ENCODE measurements at places on chromosomes 3 and 15.

GRCh38 chr15:70833861-70834765, 19.8 kb downstream of the LARP6 start:
- DNase-seq: no peak

GRCh38 chr3:71208211-71209095, 375.1 kb downstream of the FOXP1 start:
- no peak for DNase-seq

GRCh38 chr3:156792945-156793344, 33.2 kb upstream of the LEKR1 start:
- DNase-seq: no peak

DNA sequence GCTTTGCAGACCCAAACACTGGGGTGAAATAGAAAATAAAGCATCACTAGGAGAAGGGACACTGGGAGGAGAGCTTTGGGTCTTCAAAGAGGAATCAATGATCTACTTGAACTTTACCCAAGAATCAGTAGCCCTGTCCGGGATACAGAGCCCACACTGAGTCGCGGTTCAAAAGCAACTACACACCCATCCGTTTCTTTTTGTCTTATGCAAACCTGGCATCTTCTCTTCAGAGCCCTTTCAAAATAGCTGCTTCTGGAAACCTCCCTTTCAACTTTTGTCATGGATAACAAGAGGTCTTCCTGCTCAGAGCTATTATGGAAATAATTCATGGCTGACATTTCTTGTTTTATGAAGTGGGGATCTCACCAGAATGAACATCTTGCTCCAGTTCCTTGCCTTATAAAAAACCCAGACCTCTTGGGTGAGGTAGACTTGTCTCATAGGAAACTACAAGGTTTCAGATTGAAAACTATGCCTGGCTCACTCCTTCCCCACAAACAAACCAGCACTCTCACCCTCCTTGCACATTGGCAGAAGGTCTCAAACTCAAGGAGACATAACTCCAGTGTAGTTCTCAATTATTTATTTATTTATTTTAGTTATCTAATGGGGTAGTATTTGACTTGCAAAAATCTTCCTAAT, 115.1 kb upstream of the ARHGEF3 start:
- no peak for DNase-seq

- no peak for DNase-seq
Measured at GRCh38 chr3:162334537-162334936, 837.9 kb downstream of the OTOL1 start.

DNA sequence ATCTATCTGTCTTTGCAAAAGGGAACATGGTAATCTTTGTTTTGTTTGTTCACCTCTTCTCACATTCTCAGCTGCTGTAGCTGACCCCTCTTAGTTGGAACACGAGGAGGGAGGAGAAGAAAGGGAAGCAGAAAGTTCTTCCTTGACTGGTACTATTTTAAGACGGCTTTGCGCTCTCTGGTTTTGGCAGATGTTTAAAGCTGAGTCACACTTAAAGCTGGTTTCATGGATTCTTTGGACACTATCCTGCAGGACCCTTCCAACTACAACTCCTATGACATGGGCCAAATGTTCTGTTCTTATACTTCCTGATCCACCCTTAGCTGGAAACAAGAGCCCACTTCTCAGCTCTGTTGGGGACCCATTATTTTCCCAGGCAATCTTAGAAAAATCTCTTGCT, 40.6 kb upstream of the FXR1 start:
- DNase-seq: no peak

DNA sequence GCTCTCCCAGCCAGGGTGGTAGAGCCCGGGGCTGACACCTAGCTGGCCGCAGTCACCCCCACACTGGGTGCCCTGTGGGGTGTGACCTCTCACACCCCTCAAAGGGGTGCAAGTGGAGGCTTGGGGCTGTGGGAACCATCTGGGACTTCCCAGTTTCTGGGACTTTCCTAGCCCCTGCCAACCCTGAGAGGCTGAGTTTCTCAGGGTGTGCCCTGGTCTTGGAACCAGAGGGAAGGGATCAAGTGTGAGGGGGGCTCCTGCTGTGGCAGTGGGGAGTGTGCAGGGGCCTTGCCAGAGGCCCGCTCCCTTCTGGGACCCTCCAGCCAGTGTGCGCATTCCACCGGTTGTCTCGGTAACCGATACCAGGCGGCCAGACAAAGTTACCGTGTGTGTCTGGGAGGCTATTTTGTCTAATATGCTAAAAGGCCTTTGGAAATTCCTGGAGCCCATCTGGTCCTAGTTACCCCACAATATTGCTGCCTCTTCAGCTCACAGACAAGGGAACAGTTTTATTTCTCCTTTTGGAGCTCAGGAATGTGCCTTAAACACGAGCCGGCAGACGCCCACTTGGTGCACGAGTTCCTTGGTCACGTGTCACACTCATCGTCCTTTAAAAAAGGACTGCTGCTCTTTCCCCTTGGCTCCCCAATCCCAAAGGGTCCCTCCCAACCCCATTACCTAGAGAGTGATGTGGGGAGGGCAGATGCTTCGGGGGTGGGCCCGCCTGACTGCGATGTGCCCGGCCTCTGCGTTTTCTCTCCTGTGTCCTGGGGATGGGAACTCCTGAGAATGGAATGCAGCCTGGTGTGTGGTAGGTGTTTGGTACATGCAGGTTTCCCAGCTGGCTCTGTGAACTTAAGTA, 33.2 kb downstream of the HDAC11 start:
- no peak for DNase-seq

DNA sequence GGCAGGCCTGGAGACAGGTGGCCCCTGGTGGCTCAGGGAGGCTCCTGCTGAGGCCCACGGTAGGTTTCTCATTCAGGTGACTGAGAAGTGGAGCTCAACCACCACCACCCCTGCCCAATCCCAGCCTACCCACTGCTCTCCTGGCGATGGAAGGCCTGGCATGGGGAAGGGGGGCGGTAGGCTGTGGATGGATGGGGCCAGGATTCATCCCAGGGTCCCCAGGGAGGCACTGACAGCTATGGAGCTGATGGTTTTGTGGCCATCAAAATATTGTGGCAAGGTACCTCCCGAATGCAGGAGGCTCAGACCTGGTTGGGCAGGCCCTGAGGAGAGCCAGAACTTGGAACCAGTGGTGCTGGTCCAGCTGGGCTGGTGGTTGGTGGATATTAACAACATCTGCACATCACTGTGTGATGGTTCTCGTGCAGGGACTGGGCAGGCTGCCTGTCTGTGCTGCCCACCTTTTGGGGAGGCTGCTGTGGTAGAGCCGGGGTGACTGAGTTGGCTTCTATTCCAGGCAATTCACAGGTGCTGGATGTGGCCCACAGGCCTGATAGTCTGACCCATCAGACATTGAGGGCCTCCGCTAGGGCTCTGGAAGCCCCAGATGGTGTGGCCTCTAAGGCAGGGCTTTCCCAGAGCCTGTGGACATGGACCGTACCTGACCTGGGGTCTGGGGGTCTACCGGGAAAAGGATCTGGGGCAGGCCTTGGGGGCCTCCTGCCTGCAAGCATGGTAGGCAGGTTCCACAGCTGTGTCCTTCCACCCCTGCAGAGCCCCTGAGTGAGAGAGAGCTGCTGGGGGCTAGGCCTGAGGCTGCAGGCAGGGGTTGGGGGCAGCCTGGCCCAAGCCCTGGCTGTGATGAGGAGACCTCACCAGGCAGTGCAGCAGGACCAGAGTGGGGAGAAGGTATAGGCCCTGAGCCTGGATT, 3.4 kb downstream of the ZBTB47 start:
- DNase-seq: no peak

GRCh38 chr3:191378142-191378812, 48.0 kb upstream of the UTS2B start:
- DNase-seq: no peak

DNA sequence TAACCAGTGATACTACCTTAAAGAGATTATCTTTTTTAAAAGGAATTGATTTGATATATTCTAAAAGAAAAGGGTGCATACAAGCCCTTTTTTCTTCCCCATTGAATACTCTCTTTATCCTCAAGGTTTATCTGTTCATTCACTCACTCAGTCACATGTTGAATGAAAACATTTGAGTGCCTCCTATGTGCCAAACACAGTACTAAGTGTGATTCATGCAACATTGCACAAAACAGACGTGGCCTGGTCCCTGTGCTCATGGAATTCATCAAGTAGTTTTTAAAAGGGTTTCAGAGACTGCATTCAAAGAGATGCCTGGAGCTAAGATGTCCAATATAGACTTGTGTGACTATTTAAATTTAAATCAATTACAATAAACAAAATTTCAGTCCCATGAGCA, 462.2 kb upstream of the MDFIC2 start:
- no peak for DNase-seq

DNA sequence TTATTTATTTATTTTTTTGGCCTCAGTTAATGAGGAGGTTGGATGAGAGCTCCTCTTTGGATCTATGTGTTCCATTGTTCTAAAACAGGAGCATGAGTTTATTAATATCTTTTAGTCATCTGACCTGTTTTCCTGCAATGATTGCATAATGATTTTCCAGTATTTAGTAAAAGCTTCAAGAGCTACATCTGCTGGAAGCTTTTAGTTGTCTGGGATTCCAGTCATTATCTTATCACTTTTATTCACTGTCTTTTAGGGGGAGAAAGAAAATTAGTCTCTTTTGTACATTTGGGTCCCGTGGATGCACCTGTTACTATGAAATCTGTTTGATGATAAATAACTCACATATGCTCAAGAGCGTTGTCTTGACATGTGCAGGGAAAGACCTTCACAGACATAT, 1270.0 kb downstream of the ROBO1 start:
- DNase-seq: no peak

GRCh38 chr15:42138411-42138810, 18.0 kb downstream of the PLA2G4F start:
- no peak for DNase-seq

DNA sequence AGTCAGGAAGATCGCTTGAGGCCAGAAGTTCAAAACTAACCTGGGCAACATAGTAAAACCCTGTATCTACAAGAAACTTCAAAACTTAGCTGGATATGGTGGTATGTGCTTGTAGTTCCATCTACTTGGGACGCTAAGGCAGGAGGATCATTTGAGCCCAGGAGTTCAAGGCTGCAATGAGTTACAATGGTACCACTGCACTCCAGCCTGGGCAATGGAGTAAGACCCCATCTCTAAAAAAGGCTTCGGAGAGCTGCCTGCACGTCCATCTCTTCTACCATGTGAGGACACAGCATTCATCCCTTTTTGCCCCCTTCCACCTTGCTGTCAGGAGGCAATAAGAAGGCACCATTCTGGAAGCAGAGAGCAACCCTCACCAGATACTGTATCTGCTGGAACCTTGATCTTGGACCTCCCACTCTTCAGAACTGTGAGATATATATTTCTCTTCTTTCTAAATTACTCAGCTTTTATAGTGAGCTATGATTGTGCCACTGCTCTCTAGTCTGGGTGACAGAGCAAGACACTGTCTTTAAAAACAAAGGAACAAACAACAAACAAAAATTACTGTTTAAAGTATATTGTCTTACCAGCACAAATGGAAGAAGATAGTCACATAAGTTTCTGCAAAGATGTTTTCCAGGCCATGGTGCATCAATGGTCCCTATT, 4.2 kb upstream of the BTLA start:
- DNase-seq: no peak

DNA sequence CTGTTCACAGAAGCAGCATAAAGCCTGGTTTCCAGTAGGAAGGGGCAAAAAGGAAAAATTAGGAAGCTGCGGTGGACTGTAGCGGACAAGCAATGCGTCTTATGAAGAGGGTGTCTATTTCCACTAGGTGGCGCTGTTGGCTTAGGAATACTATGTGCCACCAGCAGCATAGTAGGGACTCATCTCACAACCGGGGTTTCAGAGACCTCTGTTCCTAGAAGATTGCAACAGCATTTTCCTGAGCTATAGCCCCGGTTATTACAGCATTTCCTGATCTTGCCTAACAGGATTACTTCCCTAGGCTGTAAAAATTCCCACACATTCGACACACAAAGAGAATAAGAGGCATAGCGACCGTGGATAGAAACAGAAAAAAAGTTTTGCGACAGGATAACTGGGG, 683.0 kb downstream of the TBL1XR1 start:
- no peak for DNase-seq

- DNase-seq: no peak
Measured at GRCh38 chr3:14925729-14926591, 21.4 kb upstream of the NR2C2 start.

- no peak for DNase-seq
Measured at GRCh38 chr3:25071846-25072245, 356.2 kb upstream of the RARB start.

DNA sequence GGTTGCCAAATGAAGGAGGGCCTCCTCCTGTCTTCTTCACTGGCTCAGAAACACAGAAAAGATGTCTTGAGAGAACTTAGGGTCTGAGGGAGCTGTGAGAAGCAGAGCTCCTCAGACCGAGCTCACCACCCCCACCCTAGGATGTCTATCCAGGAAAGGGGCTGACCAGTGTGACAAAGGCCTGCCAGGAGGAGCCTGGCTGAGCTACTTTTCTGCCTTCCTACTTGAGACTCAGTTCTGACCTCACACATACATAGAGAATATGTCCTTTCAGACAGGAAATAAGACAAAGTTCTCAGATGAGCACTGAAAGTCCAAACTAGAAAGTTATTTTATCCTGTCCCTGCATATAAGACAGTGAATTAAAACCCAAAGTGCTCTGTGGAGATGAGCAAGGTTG, 54.5 kb downstream of the KIF9 start:
- DNase-seq: no peak

- DNase-seq: no peak
Measured at GRCh38 chr3:94356581-94356980, 293.7 kb downstream of the NSUN3 start.

DNA sequence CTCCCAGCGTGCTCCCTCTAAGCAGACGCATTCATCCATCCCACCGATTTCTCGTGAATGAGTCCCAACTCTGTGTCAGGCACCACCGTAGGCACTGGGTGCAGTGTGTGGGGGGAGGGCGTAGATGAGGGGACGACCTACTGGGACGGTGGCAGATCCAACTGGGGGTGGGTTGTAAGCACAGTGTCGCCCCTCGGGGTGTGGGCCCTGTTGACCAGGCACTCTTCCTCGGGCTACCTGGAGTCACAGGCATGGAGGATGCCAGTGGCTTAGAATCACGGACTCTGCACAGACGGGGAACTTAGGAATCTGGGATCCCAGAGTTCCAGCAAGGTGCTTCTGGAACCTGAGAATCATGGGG, 66.2 kb downstream of the SLC6A6 start:
- no peak for DNase-seq

DNA sequence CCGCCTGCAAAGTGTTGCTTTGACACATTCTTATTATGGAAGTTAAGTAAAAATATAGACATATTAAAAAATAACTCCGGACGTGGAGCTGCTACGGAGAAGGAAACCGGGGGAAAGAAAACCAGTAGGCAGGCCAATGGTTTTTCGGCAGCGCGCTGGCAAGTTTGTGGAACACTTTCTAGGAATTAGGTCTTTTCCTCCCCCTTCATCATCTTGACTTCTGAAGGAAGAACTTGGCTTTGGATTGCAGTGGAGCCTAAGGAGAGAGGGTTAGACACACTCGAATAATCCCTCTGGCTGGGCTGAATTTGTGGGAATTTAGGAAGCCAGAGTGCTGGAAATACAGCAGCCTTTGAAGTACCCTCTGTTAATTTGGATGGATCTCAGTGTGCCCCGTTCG, 317 bp downstream of the ROBO2 start:
- DNase-seq: no peak

Measured in activated gamma-delta T cell treated with anti-CD3 and anti-CD28 coated beads, Interleukin-2, amount 50 U/mL, for 16 hours (primary cell).